Endodermal cell (in vitro differentiated cells): ENCODE measurements at places on chromosomes 7 and 10. TPM values are rescaled to one million over a fixed set of nuclear protein-coding genes. Genes with fewer than 3 reads are reported as not detected.

DNA sequence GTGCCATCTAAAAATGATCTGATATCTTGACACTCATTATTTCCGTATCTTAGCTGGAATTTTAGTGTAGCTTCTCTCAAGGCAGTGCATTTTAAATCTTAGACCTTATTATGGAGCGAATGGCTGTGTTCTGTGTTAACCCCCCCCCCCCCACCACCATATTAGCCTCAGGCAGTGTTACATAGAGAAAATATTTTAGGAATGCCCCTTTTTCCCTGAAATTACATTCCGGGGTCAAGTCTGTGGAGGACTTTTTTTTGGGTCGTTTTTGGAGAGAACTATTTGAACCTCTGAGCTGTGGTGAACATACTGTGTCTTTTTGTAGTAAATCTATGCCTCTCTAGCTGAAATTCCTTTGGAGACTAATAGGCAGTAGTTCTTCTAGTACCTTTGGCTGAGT lies 3.1 kb downstream of the CCDC126 start:
- DNase-seq: no peak

DNA sequence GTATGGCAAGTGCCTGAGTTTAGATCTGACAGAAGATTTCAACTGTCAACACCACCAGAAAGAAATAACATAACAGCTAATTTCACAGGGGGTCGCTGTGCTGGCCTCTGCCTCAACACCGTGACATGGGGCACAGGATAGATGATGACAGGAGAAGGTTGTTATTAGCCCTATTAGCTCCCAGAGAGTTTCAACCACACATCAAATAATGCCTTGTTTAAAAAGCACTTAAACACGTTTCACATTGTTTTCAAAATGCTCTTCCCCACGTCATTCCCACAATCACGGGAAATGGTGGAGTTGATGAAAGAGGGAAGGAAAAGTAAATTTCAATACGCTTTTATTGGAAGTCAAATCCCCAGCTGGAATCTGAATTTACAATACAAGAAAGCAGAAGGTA lies 184.7 kb downstream of the MAGI2 start:
- DNase-seq: no peak

GRCh38 chr10:4885162-4885561 lies 59.2 kb downstream of the AKR1E2 start:
- DNase-seq: no peak

DNA sequence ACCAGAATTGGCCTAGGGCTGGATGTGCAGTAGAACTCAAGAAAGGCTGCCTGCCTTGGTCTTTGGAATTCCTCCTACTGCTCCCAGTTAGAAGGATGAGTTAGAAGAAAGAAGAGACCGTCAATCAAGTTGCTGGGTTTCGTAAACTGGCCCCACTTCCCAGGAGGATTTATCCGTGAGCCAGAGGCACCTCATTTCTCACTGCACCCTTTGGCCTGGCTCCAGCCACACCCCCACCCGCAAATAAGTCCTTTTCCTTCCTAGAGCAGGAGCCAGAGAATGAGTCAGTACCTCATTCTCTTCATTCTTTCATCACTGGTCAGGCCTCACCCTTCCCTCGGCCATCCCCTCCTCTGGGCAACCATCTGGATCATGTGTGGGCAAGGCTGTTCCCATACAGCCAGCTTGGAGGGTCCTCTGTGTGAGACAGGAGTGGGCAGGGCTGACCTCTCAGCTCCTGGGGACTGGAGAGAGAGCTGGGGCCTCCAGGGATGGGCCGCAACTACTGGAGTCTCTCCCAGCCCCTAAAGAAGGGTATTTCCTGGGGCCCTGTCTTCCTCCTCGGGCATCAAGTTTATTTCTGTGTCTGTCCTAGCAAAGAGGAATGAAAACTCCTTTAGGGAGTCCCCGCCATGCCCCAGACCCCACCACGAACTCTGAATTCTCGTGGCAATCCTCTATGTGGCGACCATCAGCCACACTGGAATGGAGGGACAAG lies 87.2 kb upstream of the DUSP5 start:
- no peak for DNase-seq

PTPRN2 gene
- total RNA-seq: 0.54 and 1.2 TPM in 2 replicates

ACTR3C gene
- not detected in 3 replicates for total RNA-seq
